ENCODE measurements at places on chromosomes 2 and 18.

DNA sequence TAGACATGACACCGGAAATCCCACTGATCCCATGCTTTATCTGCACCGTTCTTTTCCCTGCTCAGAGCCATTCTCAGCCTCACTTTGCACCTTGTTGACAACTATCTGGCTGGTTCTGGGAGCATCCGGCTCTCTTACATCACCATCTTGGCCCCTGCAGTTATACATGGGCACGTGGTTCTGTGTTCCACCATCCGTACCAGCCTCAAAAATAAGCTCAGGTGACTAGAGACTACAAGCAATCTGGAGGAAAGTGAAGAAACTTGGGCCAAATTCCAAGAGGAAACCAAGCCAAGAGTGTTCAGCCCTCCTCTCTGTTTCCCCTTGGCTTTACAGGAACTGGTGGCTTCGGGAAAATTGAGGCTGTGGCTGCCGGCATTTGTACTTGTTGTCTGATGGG lies 244.6 kb upstream of the ACVR2A start:
- DNase-seq = no peak

DNA sequence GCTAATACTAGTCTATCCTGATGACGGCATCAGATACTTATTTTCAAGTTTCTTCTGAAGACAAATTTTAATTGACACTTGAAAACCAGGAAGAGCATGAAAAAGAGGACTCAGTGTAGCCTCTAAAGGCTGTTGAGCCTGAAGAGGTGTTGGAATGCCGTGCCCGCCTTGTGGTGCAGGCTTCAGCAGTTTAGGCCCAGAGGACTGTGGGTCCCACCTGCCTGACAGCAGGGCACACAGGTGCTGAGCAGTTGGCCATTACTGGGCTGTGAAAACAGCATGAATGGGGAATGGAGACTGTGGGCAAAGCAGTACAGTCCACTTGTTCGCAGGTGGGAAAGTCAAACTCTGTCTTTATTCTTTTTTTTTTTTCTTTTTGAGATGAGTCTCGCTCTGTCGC lies 49.8 kb upstream of the THOC1 start:
- DNase-seq = no peak

GRCh38 chr2:67797801-67798540 lies 264.8 kb downstream of the C1D start:
- no peak for DNase-seq

DNA sequence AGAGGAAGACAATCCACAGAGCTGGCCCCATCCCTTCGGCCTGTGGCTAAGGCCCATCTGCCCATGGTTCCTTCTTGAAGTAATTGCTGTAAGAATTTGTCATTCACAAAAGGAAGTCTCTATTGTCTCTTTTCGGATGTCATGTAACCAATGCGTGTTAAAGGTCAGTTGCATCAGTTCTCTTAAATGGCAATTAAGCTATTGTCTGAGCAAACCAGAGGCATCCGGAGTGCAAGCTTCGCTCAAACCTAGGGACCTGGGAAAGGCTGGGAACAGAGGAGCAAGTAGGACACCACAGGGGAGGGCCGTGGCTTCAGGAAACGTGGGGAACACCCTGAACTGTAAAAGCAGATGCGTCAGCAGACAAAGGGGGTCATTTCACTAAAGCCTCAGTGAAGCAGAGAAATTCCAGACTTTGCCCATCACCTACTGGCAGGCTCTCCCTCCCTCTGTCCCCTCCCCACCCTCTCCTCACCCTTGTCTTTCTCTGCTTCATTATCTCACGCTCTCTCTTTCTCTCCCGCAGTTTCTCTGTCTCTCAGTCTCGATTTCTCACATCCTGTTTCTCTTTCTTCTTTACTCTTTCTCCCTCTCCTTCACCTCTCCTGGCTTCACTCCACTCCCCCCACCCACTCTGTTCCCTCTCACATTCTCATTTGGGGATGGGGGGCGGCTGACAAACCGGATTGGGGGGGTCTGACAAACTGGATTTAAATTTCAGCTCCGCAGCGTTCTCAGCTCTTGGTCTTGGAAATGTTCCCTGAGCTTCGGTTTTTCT lies 204.6 kb upstream of the TNP1 start:
- DNase-seq = no peak

- no peak for DNase-seq
These were observed 201.1 kb upstream of the HDAC4 start for GRCh38 chr2:239601880-239602279.

DNA sequence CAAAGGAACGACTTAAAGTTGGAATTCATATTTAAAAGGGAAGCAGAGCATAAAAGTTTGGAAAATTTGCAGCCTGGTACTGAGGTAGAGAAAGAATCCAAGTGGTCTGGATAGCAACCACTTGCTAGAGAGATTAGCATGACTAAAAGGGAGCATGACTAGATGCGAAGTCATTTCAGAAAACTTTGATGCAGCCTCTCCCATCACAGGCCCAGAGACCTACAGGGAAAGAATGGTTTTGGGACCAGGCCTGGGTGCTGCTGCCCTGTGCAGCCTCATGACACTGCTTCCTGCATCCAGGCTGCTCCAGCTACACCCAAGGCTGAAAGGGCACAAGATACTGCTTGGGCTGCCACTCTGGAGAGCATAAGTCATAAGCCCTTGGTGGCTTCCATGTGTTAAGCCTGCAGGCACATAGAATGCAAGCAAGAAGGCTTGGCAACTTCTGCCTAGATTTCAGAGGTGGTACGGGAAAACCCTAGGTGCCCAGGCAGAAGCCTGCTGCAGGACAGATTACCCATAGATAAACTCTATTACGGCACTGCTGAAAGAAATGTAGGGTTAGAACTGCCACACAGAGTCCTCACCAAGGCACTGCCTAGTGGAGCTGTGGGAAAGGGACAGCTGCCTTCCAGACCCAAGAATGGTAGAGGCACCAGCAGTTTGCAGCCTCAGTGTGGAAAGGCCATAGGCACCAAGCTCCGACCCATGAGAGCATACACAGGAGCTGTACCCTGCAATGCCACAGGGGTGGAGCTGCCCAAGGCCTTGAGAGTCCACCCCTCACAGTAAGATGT lies 12.6 kb upstream of the CHN1 start:
- DNase-seq = no peak

- no peak for DNase-seq
These were observed 141.8 kb upstream of the ALKAL2 start for GRCh38 chr2:429575-430254.
